Central memory CD4-positive, alpha-beta T cell (primary cell): ENCODE measurements at places on chromosomes 3 and 15.

- no peak for DNase-seq
Observed at GRCh38 chr3:129745253-129745652, 138.8 kb upstream of the PLXND1 start.

- no peak for DNase-seq
Observed at GRCh38 chr3:49248840-49249227, 28.2 kb downstream of the C3orf62 start.

- DNase-seq: no peak
Observed at GRCh38 chr3:167051421-167051820, 328.7 kb downstream of the ZBBX start.

DNA sequence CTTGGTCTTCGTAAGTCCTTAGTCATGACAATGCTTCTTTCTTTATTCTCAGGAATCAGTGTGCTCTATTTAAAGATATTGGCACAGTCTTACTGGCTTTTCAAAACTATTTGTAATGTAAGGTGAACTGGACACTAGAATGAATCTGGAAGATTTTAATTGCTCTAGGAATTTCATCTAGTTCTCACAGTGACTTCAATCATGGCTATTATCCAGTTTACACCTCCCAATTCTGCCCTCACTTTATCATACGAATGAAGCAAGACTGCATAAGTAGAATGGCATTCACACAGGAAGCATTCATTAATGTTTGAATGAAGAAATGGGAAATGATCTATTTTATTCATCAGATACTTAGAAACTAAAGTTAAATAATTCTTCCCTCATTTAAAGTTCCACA, 26.7 kb upstream of the DRD3 start:
- no peak for DNase-seq

- DNase-seq: peak; percentile 29
Observed at GRCh38 chr3:9732080-9732739, 675 bp downstream of the BRPF1 start.

- DNase-seq: no peak
Observed at GRCh38 chr15:60137711-60138396, 133.7 kb downstream of the FOXB1 start.

DNA sequence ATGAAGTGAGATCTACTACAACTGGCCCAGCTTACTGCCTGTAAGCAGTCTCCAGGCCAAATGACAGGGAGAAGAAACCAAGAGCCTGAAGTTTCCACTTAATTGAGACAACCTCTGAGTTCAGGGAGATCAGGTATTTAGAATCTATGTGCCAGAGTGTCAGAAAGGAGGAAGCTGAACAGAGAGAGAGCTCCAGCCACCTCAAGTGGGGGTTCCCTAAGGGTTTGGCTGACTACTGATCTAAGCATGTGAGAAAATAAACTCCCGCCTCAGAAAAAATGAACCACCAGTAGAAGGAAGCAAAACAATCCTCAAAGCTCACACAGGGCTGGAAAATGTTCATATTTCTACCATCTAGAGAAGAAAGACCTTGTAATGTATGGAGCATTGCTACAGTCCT, 25.0 kb downstream of the ADAM10 start:
- no peak for DNase-seq

DNA sequence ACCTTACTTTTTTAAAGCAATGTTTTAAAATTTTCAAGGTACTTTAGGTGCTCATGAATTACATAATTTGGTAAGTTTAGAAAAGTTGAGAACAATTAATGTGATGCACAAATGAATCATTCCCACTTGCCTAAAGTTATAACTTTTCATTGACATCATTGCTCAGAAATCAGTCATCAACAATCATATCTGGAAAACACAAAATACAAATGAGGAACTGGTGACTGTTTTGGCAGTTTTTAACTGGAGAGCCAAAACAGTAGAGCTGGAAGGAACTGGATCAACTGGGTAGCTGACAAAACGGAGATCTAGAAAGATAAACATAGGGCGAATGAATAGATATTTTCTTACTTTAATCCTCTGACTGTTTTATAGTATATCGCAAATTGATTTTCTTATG, 767.1 kb downstream of the IGSF11 start:
- DNase-seq: no peak

- no peak for DNase-seq
Observed at GRCh38 chr3:73766599-73767381, 142.0 kb upstream of the PDZRN3 start.

DNA sequence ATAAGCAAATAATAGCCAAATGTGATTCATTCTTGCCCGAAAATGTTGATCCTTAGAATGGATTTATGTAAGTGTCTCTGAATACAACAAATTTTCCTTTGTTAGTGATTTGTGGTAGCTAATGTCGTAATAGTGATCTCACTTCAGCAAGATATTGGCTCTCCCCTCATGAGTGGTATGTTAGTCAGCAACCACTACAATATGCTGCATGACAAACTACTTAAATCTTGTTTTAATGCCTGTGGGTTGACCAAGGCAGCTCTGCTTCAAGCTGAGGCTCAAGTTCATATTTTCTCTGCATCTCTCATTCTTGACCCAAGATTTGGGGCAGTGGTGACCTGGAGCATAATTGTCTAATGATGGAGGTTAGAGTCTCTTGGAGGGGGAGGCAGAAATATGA, 49.8 kb upstream of the GALNT15 start:
- DNase-seq: no peak

GRCh38 chr3:79015854-79016253, 751.9 kb downstream of the ROBO1 start:
- DNase-seq: no peak

GRCh38 chr15:68414206-68414555, 17.8 kb downstream of the ITGA11 start:
- DNase-seq: no peak

DNA sequence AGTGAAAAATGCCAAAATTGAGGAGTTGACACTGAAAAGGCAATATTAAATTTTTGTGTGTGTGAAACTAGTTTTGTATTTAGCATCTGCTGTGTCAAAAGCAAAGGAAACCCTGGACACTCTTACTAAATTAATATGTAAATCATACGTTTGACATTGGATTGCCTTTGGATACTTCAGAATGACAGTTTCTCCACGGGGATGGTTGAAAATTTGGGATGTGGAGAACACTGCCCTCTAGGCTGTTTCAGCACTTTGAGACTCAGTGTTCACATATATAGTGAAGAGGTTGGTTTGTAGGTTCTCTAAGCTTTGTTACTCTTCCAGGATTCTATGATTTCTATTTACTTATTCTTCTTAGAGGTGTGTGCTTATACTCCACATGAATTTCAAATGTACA, 3.0 kb downstream of the ROBO2 start:
- no peak for DNase-seq

GRCh38 chr3:12234192-12234591, 54.7 kb upstream of the PPARG start:
- DNase-seq: no peak

DNA sequence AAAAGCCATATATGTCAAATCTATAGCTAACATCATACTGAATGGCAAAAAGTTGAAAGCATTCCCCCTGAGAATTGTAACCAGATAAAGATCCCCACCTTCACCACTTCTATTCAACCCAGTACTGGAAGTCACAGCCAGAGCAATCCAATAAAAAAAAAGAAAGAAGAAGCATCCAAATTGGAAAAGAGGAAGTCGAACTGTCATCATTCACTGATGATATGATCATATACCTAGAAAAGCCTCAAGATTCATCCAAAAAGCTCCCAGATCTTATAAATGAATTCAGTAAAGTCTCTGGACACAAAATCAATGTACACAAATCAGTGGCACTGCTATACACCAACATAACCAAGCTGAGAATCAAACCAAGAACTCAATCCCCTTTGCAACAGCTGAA, 97.4 kb downstream of the CBLB start:
- no peak for DNase-seq

- DNase-seq: no peak
Observed at GRCh38 chr3:106125321-106125720, 256.5 kb upstream of the CBLB start.

DNA sequence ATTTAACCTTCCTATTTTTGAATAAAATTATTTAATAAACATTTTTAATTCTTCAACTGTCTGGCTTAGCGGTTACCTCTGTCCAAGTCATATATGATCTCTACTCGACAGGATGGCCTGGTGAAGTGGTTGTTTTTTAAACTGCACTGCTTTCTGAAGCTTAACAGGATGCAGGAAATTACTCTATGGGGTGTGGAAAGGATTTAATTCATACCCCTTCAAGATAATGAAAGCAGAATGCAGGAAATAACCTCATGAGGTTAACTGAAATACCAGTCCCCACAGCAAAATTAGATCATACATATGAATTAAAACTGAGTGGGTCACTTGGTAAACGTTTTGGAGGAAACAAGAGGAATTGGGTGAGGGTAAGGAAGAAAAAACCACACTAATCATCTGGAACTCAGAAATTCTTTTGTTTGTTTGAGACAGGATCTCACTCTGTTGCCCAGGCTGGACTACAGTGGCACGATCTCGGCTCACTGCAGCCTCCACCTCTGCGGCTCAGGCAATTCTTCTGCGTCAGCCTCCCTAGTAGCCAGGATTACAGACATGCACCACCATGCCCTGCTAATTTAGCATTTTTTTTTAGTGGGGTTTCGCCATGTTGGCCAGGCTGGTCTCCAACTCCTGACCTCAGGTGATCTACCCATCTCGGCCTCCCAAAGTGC, 50.1 kb downstream of the LYSMD4 start:
- no peak for DNase-seq

DNA sequence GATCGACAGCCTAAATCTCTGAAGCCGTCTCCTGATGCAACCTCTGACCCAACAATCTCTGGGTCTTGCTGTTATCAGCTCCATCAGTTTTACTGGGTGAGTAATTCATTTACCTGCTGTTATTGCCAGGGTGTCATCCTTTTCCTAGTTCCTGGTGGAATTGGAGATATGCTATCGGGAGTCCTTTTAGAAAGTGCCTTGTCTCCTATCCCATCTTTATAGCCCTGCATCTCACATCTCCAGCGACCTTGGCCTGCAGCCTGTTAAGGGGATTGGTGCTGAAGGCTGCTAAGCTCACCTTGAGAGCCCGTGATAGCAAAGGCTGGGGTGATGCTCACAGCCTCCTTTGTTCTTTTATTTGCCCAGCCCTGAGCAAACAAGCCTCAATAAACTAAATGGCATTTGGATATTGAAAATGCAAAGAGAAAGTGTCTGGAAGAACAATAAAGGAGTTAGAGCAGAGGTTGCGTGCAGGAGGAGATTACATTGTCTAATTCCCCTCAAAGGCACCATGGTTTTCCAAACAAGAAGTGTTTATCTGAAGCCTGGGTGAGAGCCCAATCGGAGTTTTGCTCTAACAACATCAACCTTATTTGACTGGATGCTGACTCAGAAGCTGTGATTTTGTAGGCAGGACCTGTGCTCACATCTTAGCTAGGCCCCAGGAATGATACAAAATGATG, 101.8 kb downstream of the RPLP1 start:
- DNase-seq: no peak

DNA sequence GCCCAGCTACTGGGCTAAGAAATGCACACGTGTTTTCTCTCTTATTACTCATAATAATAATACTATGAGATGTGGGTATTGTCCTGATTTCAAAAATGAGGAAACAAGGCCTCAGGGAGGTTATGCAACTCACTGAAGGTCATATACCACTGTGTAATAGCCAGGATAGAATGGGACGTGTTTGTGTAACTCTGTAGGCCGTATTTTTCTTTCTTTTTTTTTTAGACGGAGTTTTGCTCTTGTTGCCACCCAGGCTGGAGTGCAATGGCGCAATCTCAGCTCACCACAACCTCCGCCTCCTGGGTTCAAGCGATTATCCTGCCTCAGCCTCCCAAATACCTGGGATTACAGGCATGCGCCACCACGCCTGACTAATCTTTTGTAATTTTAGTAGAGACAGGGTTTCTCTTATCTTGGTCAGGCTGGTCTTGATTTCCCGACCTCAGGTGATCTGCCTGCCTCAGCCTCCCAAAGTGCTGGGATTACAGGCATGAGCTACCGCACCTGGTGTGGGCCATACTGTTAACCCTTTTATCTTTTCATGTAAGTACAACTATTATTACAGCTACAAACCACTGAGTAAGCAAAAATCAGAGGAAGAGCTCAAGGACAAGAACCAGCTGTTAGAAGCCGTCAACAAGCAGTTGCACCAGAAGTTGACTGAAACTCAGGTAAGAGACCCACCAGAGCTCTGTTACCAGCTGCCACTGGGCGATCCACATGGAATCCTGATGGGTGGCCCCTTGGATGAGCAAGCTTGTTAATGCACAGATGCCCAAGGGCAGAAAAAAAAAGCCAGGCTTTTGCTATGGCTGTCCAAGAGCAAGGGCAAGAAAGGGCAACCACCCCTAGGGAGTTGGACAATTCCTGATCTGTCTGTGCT, 6.7 kb downstream of the KNSTRN start:
- no peak for DNase-seq

DNA sequence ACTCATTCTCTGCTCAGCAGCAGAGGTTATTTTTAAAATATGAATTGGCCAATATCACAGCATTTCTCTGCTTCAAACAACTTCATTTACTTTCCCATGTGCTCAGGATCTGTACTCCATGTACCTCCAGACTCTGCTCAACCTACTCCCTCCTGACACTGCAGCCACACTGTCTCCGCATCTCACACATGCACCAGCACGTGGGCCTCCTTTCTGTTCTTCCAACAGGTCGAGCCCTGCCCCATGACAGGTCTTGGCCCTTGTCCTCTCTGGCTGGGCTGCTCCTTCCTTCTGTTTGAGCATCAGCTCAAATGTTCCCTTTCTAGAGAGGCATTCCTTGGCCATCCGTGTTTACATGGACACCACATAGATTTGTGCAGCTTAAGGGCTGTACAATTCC, 195.7 kb downstream of the EBLN2 start:
- DNase-seq: no peak

- no peak for DNase-seq
Observed at GRCh38 chr3:79019137-79019923, 748.5 kb downstream of the ROBO1 start.

GRCh38 chr3:36305929-36306520, 74.3 kb upstream of the STAC start:
- DNase-seq: no peak

DNA sequence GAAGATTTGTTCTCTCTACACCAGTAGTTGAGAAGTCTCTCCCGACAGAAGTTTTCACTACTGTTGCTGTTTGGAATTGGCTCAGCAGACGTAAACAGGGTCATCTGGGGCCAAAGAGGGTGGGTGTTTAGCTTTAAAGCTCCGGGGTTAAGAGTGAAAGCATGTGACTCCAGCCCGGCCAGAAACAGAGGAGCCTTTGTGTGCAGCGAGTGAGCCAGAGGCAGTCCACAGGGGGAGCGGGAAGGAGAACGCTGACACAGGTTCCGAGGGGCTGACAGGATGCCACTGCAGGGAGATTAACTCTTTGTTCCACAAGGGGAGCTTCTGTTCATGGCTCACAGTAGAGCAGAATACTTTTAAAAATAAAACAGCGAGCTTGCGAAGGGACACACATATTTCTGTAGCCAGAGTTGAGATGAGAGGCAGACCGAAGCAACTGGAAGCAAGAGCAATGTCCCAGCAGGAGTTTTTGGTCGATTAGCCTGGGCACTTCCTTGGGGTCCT, 26.9 kb downstream of the BMF start:
- no peak for DNase-seq

DNA sequence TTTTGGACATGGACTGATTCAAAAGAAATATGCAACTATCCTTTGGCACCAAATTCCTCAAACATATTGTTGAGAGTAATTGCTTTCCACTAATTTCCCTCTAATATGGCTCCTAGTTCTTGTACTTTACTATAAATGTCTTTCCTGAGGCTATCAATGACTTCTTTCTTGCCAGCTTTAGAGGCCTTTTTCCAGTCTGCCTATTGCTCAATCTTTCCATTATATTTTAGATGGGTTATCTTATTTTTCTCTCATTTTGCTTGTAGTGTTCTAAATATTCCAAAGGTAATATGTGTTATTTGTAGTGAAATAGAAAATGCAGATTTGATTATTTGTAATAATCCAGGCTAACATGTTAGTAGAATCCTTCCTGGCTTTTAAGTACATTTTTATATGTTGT, 11.5 kb upstream of the TEX9 start:
- DNase-seq: no peak

- no peak for DNase-seq
Observed at GRCh38 chr3:159731254-159731653, 257.4 kb upstream of the IL12A start.
